ENCODE measurements at places on chromosomes 3 and 15.

DNA sequence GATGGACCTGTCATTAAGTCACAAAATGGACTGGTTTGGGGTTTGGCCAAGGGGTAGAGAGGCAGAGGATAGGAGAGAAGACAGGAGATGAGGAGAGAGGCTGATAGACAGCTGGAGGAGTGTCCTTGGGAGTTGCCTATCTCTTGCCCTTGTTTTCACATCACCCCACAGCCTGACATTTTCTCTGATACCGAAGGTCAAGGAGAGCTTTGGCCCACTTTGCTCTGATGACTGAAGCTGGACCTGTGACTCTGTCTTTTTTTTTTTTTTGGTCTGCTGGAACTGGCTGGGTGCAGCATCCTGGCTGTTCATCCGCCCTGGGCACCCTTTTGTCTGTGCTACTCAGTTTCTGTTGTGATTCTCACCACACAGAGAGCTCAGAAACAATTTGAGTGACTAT, 5.1 kb downstream of the GPD1L start:
- DNase-seq: no peak

- no peak for DNase-seq
Observed at GRCh38 chr3:119585856-119586570, 6.7 kb downstream of the ADPRH start.

- DNase-seq: no peak
Observed at GRCh38 chr3:24972491-24972890, 455.6 kb upstream of the RARB start.

DNA sequence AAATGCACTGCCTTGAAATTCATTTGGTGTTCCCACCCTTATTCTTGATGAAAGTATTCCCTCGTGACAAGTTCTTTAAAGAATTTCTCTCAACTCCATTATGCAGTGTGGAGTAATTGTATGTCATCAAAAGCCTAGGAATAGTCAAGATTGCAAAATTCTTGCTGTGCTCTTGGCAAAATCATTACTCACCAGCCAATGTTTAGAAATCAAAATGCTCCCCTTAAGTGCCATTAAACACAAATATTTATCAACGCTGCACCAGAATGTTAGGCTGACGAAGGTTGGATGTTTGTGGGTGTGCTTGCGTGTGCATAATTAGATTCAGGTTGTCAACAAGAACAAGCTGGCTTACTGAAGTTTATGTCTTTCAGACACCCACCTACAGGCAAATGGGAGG, 40.5 kb downstream of the SST start:
- DNase-seq: no peak

- DNase-seq: no peak
Observed at GRCh38 chr3:187926620-187927019, 181.4 kb upstream of the BCL6 start.

- DNase-seq: no peak
Observed at GRCh38 chr3:171129827-171130226, 103.3 kb upstream of the SLC2A2 start.

DNA sequence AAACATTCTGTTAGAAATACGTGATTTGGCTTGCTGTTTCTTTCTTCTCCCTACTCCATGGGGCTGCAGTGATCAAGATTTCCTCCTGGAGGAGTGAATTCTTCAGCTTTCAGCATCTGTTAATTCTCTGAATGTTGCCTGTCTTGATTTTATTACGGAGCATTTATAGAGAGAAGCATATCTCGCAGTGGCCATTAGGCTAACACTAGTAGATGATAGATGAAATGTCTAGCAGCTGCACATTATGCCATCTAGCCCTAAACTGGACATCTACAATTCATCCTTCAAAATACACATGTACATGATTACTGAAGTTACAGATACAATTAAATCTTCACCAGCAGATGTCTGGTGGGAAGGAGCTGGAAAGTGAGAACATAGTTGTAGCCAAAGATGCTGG, 769.8 kb upstream of the NECTIN3 start:
- no peak for DNase-seq

- no peak for DNase-seq
Observed at GRCh38 chr3:127264292-127264691, 23.6 kb downstream of the PRR20G start.

DNA sequence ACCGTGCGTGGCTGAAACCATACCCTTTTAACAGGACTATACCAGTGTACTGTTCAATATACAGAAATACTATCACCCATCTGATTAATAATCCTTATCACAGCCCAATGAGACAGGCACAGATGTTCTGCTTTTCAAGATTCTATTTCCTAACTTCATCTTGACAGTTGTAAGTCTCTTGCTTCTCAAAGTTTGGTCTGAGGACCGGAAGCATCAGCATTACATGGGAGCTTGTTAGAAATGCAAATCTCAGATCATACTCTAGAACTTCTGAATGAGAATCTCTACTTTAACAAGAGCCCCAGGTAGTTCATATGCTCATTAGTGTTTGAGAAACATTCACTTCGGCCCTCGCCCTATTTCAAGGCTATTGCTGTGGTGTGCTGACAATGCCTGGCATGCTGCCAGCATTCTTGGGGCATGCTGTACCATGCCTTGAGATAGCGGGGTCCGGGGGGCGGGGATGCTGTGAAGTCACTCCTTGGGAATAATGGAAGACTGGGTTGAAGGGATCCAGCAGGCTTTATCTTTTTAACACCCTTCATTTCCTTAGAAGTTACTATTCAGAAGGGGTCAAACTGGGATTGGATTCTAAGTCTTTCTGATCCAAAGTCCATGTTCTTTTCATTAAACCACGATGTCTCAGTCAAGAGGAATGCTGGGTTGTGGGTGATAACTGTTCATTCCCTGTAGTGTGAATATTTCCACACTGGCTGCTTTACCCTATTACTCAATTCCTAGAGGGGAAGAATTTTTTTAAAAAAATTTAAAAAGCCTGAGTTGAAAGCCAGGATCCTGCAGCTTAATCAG, 194.7 kb downstream of the LPP start:
- DNase-seq: no peak

GRCh38 chr3:130528120-130528519, 11.1 kb downstream of the COL6A6 start:
- DNase-seq: no peak

DNA sequence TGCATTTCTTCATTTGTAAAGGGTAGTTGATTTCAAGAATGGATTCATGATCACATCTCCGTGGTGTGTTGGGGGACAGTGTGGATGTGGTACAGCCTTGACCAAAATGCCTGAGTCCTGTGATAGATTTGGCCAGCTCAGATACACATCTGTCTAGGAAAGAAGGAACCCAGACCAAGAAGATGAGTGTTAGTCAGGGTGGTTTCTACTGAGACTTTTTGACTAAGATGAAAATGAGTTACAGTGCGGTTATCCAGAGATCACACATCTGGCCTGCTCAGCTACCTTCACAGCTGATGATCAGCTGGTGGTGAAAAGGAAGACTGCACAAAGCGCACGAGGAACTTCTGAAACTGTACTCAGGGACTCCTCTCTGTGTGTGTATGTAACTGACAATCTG, 68.0 kb downstream of the FNDC3B start:
- peak; percentile 41 for DNase-seq

DNA sequence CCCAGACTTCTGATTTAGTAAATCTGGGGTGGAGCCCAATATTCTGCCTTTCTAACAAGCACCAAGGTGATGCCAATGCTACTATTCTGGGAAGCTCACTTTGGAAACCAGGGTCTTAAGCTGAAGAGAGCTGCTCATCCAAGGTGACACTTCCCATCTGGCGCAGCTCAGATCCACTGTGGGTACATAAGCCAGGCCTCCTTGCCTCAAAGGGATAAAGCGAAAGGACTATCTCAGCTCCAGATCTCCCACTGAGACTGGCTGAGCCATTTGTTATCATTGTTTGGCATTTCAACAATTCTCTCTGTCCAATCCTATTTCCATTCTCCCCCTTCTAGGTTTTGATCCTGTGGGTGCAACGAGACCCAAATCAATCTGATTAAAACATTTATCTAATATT, 323.8 kb downstream of the GBE1 start:
- DNase-seq: no peak

DNA sequence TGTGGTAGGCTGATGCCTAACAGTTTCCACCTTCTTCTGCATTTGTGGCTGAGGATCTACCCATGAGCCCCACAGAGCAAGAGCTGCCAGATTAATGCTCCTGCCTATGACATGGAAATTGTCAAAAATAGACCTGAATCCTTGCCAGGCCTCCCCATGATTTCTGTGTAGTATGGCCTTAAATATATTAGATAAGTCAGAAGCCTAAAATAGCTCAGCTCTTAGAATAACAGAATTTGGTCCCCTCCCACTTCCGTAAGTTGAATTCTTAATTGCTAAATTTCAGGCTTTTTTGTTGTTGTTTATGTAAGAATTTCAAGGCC, 129.0 kb downstream of the SERPINI1 start:
- no peak for DNase-seq

- DNase-seq: peak; percentile 68
Observed at GRCh38 chr3:143119974-143120715, 574 bp downstream of the CHST2 start.

DNA sequence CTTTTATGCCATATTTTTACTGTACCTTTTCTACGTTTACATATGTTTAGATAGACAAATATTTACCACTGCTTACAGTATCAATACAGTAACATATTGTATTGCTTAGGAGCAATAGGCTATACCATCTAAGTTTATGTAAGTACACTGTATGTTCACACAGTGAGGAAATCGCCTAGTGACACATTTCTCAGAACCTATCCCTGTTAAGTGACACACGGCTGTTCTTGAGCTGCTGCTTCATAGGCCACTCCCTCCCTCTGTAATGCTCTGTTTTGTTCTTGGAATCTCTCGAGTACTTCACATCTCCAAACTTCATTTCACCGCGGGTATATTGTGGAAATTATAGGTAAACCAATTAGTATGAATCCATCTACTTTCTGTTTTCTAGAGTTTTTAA, 13.4 kb upstream of the SELENOT start:
- no peak for DNase-seq

DNA sequence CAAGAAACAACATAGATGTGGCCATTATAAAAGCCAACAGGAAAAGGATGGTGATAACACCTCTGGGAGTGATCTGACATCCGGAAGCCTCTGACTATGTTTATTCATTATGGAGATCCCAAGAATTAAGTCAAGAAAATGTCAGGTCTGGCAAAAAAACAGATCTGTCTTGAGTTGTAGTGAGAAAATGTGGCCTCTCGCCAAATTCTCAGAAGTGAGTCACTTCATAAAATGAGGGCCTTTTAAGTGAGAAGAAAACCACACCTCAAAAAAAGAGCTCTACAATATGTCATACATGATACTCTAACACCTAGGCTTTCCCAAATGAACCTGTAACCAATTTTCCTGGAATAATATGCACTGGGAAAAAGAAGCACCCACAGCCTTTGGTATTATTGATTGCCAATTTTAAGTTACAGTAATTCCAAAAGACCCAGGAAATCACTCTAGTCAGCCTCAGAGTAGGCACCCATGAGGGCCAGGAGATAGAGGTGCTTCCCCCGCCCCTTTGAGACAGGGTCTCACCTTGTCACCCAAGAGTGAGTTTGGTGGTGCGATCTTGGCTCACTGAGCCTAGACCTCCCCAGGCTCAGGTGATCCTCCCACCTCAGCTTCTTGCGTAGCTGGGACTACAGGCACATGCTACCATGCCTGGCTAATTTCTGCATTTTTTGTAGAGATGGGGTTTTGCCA, 38.0 kb downstream of the CCR3 start:
- no peak for DNase-seq

DNA sequence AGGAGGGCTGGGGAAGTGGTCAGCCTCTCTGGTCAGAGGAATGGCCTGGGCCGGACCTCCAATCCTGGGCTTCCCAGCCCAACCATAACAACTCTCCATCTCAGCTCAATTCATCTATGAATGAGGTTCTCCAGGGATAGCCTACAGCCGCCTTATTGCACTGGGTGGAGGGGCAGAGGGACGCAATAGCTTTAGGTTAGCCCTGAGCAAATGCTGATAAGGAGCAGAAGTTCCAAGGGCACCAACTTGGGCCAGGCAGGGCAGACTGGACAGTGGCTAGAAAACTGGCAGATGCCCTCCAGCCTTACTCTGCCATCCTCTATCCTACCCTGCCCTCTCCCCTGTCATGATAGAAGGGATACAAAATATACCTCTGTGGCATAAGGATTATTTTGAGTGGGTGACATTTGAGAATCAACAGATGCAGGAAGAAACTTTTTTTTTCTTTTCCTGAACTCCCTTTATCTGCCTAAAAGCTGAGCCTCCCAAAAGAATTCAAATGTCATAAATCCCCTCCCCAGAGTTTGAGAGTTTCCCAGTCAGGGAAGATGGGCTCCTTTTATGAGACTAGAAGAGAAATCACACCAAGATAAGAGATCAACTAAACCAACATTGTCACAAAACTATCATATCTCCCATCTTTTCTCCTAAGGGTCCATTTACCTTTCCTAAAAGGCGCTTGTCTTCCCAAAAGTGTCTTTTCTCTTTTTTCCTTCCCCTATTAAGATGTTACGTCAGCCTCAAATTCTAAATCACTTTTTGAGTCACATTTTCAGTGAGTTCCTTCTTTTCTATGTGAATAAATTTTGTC, 40.4 kb upstream of the C15orf39 start:
- no peak for DNase-seq

- no peak for DNase-seq
Observed at GRCh38 chr3:100982710-100983109, 10.5 kb downstream of the ABI3BP start.

GRCh38 chr3:72163809-72164634, 379.1 kb upstream of the PROK2 start:
- no peak for DNase-seq

- DNase-seq: no peak
Observed at GRCh38 chr15:32957219-32957618, 237.3 kb downstream of the FMN1 start.

DNA sequence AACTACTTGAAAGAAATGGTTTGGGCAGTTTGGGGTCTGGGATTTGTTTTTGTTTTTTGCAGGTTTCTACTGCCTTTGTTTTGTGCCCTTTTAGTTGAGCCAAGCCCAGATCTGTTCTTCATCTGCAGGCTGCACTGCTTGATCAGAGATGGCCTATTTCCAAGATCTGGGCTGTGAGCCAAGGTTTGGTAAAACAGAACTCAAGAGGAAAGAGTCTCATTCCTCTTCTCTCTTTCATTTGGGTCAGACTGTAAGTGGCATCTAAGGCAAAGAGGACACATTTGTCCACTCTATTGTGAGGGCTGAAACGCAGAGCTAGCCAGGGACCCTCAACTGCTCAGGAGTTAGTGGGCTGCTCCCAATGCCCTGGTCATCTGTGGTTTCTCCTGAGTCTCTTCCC, 104.4 kb upstream of the UBE3A start:
- DNase-seq: no peak

- no peak for DNase-seq
Observed at GRCh38 chr3:111749171-111750170, 109.6 kb upstream of the PHLDB2 start.

DNA sequence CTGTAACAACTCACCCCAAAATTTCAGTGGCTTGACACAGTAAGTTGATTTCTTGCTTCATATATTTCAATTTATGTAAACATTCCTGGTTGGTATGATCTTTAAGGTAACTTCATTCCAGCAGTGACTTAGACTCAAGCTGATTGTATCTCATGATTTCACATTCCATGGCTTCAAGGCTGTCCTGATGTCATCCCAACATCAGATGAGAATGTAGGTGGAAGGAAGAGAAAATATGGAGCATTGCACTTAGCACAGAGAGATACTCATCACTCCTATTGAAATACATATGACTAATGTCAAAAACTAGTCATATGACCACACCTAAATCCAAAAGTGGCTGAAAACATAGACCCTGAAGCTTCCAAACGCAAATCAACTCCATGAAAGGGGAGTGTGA, 793.8 kb downstream of the TBL1XR1 start:
- DNase-seq: no peak
